Thoracic aorta (tissue), 2 donors: ENCODE measurements at places on chromosomes 3 and 15.

DNA sequence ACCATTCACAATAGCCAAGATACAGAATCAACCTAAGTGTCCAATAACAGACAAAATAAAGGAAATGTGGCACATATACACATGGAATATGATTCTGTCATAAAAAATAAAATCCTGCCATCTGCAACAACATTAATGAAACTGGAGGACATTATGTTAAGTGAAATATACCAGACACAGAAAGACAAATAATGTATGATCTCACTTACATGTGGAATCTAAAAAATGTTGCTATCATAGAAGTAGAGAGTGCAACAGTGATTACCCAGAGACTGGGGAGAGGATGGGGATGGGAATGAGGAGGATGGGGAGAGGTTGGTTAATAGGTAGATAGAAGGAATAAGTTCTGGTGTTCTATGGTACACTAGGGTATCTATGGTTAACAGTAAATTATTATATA is 28.7 kb downstream of the MRPL3 start:
- H3K36me3 ChIP-seq = peaks cover 8% of the 10 kb centered on the region
- no peaks in the 10 kb centered on the region for H3K4me1 ChIP-seq
- no peaks in the 10 kb centered on the region for H3K27me3 ChIP-seq
- DNase-seq = no peak
- no peak overlapping the region for H3K4me3 ChIP-seq

GRCh38 chr15:72850833-72851232 is 67.3 kb upstream of the ADPGK start:
- DNase-seq = no peak
- peaks cover 7% of the 10 kb centered on the region for H3K4me1 ChIP-seq
- no peak overlapping the region for H3K27ac ChIP-seq
- no peaks in the 10 kb centered on the region for H3K36me3 ChIP-seq
- H3K4me3 ChIP-seq = no peak overlapping the region
- H3K27me3 ChIP-seq = no peaks in the 10 kb centered on the region

- peaks cover 52% of the 10 kb centered on the region for H3K4me1 ChIP-seq
- H3K27me3 ChIP-seq = no peaks in the 10 kb centered on the region
- H3K36me3 ChIP-seq = no peaks in the 10 kb centered on the region
- H3K27ac ChIP-seq = no peak overlapping the region
Measured at GRCh38 chr15:67072958-67073357, 7.6 kb downstream of the SMAD3 start.

- DNase-seq = no peak
- no peak overlapping the region for H3K27ac ChIP-seq
- no peak overlapping the region for H3K4me3 ChIP-seq
- H3K27me3 ChIP-seq = no peaks in the 10 kb centered on the region
- H3K36me3 ChIP-seq = no peaks in the 10 kb centered on the region
- no peaks in the 10 kb centered on the region for H3K4me1 ChIP-seq
Measured at GRCh38 chr3:158272081-158272480, 162.2 kb downstream of the RSRC1 start.

- H3K4me3 ChIP-seq = no peak overlapping the region
- no peak for DNase-seq
- no peak overlapping the region for H3K27ac ChIP-seq
Measured at GRCh38 chr15:43212299-43212698, 8.5 kb downstream of the EPB42 start.
